ENCODE measurements at places on chromosomes 6 and 20. TPM values are rescaled to one million over a fixed set of nuclear protein-coding genes. Genes with fewer than 3 reads are reported as not detected.

The MPIG6B gene
- 0.70 TPM for total RNA-seq

The HUS1B gene
- total RNA-seq = not detected

- no peak for DNase-seq
These were observed 54.7 kb downstream of the NDUFAF5 start for GRCh38 chr20:13839421-13840092.

DNA sequence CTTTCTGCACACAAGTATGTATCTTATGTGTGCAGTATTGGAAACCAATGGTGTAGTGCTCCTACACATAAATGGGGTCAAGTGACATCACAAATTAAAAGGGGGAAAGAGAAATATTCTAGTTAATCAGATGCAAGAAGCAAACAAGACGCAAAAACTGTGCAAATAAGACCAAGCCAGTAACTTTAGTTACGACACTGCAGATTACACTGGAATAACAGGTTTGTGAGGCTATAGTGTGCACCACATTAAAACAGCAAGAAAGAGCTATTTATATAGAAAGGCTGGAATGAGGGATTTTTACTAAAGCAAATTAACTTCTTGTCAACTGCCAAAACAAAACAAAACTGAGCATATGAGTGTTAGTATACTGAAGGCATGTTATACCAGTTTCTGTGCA, 45.8 kb downstream of the NR2E1 start:
- DNase-seq = no peak

DNA sequence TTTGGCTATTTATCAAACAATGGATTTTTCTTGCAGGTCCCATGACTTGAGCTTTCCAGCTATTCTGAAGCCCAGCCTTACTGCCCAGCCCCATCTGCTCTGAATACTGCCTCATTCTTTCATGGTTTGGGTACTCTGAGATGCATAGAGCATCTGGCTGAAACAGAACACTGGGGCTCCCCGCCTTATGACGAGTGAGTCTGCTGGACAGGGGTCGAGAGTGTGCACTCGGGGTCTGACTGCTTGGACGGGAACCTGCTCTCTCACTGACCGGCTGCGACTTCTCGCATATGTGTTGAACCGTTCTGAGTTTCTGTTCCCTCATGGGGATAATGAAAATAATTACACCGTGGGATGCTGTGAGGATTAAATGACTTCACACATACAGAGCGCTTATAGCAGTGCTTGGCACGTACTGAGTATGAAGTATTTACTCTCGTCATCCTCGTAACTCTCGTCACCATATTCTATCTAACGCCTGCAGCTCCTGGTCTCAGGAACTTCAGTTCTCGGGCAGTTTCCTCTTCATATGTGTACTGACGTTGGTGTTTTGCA, 59.5 kb upstream of the MPC1 start:
- no peak for DNase-seq

GRCh38 chr6:135093578-135093977, 39.0 kb upstream of the HBS1L start:
- DNase-seq = no peak

DNA sequence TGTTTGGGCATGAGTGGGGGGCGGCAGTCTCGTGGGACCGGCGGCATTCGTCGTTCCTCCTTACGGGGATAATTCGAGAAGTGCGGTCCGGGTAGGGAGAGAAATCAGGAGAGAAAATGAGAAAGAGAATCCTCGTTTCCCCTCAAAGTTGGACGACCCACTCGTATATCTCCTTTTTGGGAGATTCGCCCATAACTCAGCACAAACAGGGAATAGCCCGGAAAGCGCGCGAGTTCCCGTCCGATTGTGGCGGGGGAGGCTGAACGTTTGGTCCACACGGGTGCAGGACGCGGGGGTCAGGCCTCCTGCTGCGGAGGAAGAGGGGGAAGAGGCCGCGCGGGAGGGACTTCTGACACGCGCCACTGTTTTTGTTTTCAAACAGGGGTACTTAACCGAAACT, 42.4 kb downstream of the POPDC3 start:
- DNase-seq = peak; percentile 67

- no peak for DNase-seq
These were observed 723.6 kb upstream of the FLRT3 start for GRCh38 chr20:15061061-15061430.

DNA sequence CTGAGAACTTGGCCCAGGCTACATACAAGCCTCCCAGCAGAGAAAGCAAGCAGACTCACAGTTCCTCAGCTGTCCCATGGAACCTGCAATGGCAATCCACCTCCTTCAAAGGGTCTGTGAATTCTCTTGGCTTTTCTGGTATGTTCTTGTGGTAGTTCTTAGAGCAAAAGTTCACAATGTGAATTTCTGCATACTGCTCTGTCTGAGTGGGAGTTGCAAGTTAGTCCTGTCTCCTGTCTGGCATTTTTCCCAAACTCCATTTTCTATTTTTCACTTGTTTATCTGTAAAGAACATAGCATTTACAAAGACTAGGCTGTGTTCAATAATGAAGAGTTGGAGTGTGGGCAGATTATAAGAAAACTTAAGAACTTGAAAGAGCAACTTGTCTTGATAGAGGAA, 269.9 kb downstream of the BCKDHB start:
- DNase-seq = no peak

The CTCFL gene
- total RNA-seq = not detected

The OR2J1 gene
- total RNA-seq = not detected

GRCh38 chr6:2185466-2185865, 59.9 kb downstream of the GMDS start:
- no peak for DNase-seq

The HLA-DQB2 gene
- total RNA-seq = 3.1 TPM

The HLA-DMB gene
- 8.8 TPM for total RNA-seq

The TFAP2D gene
- total RNA-seq = not detected

DNA sequence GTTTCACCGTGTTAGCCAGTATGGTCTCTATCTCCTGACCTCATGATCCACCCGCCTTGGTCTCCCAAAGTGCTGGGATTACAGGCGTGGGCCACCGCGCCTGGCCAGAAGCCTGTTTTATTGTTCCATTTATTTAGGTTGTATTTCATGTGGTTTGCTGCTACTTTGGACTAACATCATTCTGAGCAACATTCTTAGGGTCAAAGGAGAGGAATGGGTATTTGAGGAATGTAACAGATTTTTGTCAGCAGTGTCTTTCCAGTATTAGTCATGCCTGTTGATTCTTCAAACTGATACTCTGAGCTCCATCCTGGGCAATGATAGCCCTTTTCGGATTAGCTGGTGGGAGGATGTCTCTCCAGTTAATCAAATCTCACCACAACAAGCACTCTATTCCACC, 213.0 kb upstream of the CITED2 start:
- no peak for DNase-seq

DNA sequence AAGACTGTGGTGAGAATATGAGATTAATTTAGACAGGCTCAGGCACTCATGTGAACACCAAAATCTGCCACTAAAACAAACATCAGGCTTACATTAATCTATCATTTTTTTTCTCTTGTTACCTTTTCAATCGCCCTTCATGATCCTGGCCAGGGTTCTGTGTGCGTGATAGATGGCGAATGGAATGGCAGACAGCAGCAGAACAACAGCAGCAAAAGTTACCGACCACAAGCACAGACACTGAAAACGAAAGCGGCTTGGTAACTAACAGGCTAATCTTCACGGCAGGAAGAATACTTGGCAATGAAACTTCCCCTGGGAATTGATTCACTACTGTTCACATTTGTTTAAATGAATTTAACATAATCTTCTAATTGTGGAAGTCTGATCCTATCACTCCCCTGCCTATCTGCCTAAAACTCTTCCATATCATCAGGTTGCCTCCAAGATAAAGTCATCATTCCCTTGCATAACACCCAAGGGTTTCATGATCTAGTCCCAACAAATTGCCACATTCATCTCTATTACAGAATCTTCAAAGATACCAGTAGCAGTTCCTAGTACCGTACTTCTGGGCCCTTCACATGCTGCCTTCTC, 28.7 kb downstream of the PTPRK start:
- DNase-seq = no peak

DNA sequence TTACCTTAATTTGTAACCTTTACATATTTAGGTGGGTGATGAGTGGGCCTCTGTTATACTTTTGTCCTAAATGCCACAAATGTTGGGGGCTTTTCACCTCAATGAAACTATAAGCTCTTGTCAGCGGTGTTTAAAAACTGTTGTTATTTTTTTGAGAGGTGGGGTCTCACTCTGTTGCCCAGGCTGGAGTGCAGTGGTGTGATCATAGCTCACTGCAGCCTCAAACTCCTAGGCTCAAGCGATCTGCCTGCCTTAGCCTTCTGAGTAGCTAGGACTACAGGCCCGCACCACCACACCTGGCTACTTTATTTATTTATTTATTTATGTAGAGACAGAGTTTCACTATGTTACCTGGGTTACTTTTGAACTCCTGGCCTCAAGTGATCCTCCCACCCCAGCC, 66.7 kb downstream of the ZDHHC14 start:
- DNase-seq = no peak

The GSTA3 gene
- total RNA-seq = not detected

DNA sequence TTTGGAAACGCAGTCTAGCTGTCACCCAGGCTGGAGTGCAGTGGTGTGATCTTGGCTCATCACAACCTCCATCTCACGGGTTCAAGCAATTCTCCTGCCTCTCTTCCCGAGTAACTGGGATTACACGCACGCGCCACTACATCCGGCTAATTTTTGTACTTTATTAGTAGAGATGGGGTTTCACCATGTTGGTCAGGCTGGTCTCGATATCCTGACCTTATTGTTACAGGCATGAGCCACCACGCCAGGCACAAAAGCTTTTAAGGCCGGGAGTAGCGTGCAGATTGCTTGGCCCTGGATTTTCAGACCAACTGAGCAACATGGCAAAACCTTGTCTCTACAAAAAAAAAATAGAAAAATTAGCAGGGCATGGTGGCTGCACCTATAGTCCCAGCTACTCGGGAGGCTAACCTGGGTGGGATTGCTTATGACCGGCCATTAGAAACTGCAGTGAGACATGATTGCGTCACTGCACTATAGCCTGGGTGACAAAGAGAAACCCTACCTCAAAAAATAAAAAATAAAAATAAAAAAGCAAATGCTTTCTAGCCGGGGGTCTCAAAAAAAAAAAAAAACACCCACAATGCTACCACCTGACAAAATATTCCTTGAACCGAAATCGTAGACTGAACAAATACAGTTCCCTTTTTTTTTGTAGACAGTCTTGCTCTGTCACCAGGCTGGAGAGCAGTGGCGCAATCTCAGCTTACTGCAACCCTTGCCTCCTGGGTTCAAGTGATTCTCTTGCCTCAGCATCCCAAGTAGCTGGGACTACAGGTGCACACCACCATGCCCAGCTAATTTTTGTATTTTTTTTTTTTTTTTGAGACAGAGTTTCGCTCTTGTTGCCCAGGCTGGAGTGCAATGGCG, 15.0 kb downstream of the RBM39 start:
- DNase-seq = no peak

- no peak for DNase-seq
These were observed 82.7 kb upstream of the FOXC1 start for GRCh38 chr6:1527073-1527457.

The FERMT1 gene
- total RNA-seq = 1.5 TPM

The SLC22A16 gene
- total RNA-seq = 0.32 TPM

- no peak for DNase-seq
These were observed 573.6 kb downstream of the PRKN start for GRCh38 chr6:162154001-162154400.

The GPR31 gene
- total RNA-seq = not detected

DNA sequence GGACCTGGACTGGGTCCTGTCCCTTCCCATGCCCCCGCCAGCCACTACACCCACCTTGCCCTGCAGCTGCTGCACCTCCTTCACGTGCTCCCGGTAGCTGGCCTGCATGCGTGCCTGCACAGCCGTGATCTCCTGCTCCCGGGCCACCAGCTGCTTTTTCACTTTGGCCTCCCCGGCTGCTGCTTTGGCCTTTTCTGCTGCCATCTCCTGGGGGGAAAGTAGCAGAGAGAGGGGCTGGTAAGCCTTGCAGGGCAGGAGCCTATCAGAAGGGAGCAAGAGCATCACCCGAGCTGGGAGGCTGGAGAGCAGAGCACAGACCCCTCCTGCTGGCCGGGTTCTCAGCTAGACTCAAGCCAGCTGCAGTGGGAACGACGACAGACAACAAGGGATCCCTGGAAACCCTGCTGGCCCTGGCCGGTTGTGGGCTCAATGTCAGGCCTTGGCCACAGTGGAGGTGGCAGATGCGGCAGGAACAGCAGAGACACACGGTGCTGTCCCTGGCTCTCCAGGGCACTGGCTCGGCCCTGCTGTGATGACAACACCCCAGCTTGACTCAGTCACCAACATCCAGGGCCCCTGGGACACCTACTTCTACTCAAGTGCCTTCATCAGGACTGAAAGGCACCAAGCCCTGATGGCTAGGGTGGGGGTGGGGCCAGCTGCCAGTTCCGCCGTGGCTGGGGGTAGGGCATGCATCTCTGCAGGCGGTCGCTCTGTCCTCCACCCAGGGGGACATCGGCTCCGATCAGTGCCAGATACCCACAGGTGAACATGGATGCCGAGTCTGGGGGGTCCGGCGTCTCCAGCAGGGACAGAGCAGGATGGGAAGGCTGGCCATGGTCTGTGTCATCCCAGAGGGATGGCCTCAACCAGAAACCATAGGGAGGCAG, 45.3 kb downstream of the RRBP1 start:
- DNase-seq = no peak

The MYL9 gene
- total RNA-seq = 1,923 TPM

DNA sequence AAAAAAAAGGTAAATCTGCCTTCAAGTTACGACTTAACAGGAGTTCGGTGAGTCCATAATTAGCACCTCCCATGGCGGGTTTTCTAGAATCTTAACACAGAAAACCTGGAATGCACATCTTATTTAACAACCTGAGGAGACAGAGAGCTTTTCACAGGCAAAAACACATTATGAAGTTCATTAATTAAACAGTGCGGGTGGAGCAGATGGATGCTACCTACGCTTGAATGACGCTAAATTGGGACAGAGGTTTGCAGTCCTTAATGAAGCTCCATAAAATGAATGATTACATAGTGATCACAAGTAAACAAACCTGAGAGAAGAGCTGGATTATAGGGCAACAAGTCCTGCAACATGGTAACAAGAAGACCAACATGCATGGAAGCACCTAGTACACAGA, 81.0 kb downstream of the INSM1 start:
- no peak for DNase-seq

- no peak for DNase-seq
These were observed 101.1 kb downstream of the DLGAP4 start for GRCh38 chr20:36407199-36407733.

- DNase-seq = no peak
These were observed 8.9 kb downstream of the NT5E start for GRCh38 chr6:85458782-85459181.

The SRPK1 gene
- total RNA-seq = 18.7 TPM

All from Right ventricle myocardium inferior (tissue), 1 donor.